ENCODE measurements at places on chromosomes 7 and 10.

GRCh38 chr10:118925404-118926071, 104.0 kb upstream of the NANOS1 start:
- DNase-seq: no peak

DNA sequence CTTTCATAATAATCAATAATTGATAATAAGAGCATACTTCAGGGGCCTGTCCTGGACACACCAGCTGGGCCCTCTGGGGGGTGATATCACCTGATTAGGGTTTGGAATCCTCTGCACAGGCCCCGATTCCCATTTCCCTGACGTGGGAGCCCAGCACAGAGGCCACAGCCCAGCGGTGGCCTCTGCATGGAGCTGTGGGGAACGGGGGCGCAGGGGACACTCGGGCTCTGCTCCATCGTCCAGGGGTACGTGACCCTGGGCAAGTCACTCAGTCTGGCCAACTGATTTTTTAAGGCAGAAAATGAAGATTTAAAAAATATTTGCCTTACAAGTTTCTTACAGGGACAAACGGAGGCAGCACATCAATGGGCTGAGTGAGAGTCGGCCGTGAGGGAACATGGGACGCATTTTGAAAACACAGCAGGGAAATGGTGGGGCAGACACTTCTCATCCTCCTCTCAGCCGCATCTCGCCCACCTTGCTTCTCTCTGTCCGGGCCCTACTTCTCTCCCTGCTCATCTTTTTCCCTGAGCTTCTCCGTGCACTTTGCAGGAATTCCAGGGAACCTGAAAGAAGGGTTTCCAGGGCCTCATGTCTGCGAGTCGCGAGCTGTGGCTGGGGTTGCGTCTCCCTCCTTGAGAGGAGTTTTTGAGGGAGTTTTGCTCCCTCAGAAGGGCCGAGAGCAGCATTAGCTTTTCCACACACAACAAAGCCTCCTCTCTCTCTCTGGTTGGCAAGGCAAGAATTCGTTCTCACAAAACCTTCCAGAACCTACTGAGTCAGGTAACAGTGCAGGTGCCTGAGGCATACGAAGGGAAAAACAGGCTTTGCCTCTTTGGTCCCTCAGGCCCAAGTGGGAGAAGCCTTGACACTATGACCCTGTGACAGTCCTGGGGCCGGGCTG, 312.0 kb downstream of the WDR37 start:
- peak; percentile 43 for DNase-seq

- no peak for DNase-seq
These were observed 57.2 kb downstream of the DDC start for GRCh38 chr7:50507898-50508470.

GRCh38 chr7:103148131-103148993, 537 bp downstream of the NAPEPLD start:
- no peak for DNase-seq

Measured in CD8-positive, alpha-beta T cell (primary cell).